Stimulated activated CD4-positive, alpha-beta T cell treated with anti-CD3 and anti-CD28 coated beads, Interleukin-12 subunit alpha, Interleukin-12 subunit beta, amount 100 ng/mL, for 48 hours (primary cell): ENCODE measurements at places on chromosomes 1 and 21.

DNA sequence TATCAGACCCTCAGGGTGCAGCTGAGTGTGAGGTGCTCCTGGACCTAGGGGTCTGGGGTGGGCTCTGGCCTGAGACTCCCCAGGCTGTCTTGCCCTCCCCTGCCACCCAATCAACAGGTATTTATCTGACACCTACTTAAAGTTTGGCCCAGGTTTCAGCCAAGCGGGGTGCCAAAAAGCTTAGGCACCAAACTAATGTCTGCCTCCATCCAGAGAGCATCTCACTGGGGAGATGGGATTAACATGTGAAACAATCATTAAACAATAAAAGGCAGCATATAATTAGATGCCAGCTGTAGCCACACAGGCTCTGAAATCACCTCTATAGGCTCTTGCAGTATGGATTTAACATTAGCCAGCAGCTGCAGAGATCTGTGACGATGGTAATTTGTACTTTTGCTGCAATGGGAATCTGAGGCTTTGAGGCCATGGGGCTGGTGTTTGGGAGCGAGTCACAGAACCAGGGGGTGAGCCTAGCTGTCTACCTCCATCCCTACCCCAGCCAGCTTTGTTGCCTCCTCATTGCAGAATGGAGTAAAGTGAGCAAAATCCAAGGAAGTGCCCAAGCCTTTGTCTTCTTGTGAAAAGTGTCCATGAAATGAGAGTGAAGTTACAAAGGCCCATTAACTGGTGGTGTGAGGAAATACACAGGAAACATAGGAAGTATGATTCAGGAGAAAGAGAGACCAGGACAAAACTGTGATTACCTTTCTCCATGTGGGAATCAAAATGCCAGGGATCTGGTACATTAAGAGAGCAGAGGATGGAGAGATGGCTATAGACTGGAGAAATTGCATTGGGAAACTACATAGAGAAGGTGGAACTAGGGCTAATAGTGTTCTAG lies 36.1 kb downstream of the EIF2D start:
- DNase-seq: no peak

DNA sequence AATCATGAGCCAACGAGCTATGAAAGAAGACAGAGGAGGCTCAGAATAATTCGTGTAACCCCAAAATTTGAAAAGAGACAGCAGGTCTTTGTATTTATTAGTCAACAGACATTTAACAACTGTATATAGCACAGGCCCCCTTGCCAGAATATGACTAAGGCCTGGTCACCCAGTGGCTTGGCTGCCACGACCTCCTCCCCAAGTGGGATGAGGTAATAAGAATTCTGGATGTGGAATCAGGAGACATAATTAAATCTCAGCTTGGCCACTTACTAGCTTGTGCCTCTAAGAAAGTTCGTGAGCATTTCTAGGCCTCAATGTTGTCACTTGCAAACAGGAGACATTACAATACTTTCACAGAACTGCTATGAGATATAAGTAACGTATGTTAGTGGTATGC lies 134.2 kb upstream of the TNFSF4 start:
- DNase-seq: no peak

GRCh38 chr1:82700476-82700875 lies 899.7 kb downstream of the ADGRL2 start:
- DNase-seq: no peak

- no peak for DNase-seq
These were observed 275.0 kb downstream of the AKT3 start for GRCh38 chr1:243575070-243575469.

GRCh38 chr1:172851077-172851476 lies 192.2 kb downstream of the FASLG start:
- no peak for DNase-seq
